Caudate nucleus (tissue), 63 donors: ENCODE measurements at places on chromosomes 6 and 20.

DNA sequence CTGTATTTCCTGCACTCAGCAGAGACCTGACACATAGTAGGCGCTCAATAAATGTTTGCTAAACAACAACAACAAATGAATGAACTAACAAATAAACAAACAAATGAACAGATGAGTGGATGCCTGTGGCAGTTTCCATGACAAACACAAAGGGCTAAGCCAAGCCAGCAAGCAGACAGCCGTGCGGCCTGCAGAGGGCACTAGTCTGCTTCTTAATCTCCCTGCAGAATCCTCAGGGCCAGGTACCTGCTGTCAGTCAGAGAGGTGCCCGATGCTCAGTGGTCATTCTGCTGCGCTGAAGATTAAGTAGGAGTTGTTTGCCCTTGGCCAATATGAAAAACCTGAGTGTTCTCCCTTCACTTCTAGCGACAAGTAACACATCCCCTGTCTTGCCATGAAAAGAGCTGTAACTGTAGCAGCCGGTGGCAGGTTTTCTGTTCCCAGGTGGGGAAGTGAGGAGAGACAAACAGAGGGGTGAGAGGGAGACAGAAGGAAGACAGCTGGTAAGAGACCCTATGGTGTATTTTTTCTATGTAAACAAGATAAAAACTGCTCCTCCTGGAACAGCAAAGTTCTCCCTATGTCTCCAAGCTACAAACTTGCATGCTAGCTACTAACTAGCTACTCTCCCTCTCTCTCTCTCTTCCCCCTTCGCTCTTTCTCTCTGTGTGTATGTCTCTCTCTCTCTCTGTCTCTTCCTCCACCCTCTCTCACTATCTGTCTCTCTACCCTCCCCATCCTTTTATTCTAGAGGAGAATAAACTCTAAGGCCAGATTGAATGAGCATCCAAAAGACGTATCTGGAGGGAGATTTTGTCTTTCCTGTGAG is at the start of gene MC3R:
Gene MC3R (plus strand): TSS at position 779 of the 829 bp plus-strand sequence. CDS start 112 bp downstream, outside the sequence.
- DNase-seq, result peak; percentile 23

GRCh38 chr6:96651816-96652215 is 88.9 kb downstream of the FHL5 start:
- DNase-seq, result no peak

- no peak for DNase-seq
Measured at GRCh38 chr6:28211840-28212509, 13.1 kb upstream of the ZSCAN9 start.

DNA sequence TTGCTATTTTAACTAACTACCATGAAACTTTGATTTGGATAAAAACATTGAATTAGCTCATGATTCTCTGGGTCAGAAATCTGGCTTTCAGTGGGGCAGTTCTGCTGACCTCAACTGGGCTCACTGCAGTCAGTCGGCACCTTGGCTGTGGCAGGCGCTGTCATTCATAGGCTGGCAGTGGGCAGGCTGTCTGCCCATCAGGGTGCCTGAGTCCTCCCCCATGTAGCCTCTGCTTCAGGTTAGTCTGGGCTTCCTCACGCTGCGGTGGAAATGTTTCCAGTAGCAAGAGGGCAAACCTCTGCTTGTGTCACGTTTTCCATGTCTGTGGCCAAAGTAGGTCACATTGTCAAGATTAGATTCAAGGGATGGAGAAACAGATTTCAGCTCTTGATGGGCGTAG is 251.0 kb upstream of the TCF21 start:
- DNase-seq, result no peak

- no peak for DNase-seq
Measured at GRCh38 chr20:10728873-10729670, 55.3 kb upstream of the JAG1 start.

- no peak for DNase-seq
Measured at GRCh38 chr20:33671573-33672288, 2.5 kb downstream of the NECAB3 start.

DNA sequence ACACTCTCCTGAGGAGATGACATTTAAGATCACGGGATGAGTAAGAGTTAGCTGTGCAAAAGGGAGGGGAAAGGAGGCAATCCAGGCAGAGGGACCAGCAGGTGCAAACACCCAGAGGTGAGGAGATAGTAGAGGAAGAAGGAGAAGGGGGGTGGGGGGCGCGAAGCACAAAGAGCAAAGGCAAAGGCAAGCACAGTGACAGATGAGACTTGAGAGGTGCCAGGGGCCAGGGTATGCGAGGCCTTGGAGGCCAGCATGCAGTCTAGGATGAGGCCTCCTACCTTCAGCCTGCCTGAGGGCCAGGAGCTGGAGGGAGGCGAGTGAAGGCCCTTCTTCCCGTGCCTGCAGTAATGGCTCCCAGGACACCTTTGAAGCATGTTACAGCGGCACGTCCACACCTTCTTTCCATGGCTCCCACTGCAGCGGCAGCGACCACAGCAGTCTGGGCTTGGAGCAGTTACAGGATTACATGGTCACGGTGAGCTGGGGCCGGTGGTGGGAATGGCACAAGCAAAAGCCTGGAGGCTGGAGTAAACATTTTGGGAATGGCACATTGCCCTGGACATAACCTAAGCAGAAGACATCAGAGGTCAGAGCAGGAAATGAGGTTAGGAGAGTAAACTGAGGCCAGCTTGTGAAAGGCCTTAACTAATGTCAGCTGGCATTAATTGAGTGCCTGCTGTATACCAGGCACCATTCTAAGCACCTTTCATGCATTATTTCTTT is 18.6 kb downstream of the CCM2L start:
- no peak for DNase-seq

GRCh38 chr6:109174916-109175315 is 79.6 kb downstream of the CEP57L1 start:
- no peak for DNase-seq

DNA sequence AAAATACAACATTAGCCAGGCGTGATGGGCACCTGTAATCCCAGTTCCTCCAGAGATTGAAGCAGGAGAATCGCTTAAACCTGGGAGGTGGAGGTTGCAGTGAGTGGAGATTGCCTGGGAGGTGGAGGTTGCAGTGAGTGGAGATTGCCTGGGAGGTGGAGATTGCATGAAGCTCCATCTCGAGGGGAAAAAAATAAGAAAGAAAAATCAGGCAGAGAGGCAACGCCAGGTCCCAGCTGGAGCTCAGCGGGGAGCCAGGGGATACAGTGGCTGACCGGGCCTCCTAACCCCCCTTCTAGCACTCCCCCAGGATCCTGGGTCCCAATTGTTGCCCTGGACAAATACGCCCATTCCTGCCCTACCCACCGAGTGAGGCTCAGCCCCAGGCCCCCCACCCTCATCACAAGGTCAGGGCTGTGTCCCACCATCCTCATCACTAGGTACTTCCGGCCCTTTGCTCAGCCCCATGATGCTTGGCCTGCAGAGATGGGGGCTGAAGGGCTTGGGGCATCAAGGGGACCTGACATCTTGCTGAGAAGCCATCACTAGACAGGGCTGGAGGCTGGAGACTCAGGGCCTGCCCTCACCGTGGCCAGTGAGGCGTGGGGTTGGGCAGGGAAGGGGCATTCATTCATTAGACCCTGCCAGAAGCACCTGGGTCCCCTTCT is 1.9 kb downstream of the OGFR start:
- DNase-seq, result no peak

DNA sequence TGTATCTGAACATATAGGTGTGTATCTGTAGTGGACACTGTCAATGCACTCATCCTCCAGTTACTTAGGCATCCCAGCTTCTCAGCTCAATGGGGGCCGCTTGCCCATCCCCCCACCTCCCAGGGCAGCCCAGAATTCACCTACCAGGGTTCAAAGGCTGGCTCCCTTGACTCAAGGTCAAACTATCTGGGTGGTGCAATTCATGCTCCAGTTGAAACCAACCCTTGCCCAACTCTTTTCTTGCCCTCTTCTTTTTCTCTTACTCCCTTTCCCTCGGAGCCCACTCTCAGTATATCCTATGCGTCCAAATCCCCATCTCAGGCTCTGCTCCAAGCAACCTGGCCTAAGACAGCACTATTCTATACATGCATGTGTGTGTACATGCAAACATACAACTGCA is 127.4 kb downstream of the BCAS1 start:
- no peak for DNase-seq

- DNase-seq, result no peak
Measured at GRCh38 chr6:154432533-154433476, 76.2 kb upstream of the IPCEF1 start.

- DNase-seq, result no peak
Measured at GRCh38 chr6:116265041-116265829, 11.4 kb upstream of the TSPYL4 start.

GRCh38 chr6:31765559-31765909 is 3.1 kb downstream of the SAPCD1 start:
- DNase-seq, result no peak

- no peak for DNase-seq
Measured at GRCh38 chr6:36743032-36743431, 45.4 kb downstream of the RAB44 start.

DNA sequence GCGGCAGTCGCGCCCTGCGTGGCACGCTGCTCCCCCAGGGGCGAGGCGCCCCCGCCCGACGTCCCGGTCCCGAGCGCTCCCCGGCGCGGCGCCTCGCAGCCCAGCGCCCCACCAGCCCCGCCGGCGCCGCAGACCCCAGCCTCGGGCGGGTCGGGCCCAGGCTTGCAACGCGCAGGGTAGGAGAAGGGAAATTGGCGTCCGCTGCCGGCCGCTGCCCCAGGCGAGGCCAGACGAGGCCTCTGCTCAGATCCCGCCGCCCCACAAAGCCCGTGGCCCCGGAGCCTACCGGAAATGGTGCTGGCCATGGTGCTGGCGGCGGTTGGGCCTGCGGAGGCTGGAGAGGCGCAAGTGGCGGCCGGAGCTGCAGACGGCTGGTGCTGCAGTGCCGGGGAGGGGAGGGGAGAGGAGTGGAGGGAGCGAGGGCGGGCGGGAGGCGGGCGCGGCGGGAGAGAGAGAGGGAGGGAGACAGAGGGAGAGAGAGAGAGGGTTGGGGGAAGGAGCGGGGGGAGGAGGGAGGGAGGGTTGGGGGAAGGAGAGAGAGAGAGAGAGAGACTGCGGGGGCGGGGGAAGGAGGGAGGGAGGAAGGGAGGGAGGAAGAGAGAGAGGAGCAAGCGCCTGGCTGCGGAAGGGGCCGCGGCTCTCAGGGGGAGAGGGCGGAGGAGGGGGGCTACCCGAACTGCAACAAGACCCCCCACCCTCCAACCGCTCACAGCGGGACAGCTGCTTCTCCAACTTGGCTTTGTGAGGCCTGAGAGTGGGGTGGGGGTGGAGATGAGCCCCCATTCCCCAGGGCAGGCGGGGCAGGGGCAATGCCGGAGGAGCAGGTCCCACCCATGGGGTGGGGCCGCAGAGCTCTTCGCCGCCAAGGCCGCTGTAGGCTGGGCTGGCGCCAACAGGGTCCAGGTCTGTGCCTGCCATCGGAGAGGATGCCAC is at the start of gene STMN3:
Gene STMN3 (minus strand): TSS at position 384 of the 933 bp plus-strand sequence. CDS start 79 bp downstream, at position 305.
- peak; percentile 70 for DNase-seq

DNA sequence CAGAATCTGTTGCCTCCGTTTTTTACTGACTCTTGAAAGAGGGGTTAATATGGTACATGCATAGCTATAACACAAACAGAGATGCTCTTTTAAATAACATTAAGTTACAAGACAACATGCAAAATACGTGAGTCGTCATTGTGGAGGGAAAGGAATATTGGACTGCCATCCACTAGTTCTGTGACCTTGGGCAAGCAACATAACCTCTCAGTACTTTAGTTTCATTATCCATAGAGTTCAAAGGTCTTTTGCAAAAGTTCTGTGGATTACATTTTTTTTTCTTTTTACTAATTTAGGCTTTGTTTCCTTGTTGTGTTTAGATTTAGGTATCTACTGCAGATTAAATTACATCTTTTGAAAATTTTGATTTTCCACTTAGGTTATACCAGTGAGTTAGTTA is 70.5 kb downstream of the MACROD2 start:
- DNase-seq, result no peak

GRCh38 chr20:49691818-49692568 is 21.7 kb downstream of the B4GALT5 start:
- DNase-seq, result no peak

- peak; percentile 76 for DNase-seq
Measured at GRCh38 chr6:156776840-156777576, at the start of gene ARID1B. Gene ARID1B, plus strand, starts transcription at chr6:156777378. Its CDS starts 303 bp downstream, at chr6:156777681.

DNA sequence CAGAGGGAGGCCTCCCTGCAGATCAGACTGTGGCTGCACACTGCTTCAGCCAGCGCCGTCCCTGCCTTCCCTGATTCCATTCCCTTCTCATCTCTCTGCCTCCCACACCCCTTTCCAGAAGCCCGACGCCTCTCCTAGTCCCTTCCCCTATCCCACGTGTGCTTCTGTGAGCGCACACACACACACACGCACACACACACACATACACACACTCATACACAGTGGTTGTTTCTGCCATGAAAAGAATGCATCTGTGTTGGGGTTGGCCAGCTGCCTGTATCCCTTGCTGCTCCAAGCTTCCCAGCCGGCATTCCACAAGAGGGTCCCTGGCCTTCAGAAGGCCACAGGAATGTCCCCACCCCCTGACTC is 51.7 kb downstream of the MOCS1 start:
- DNase-seq, result no peak

- DNase-seq, result no peak
Measured at GRCh38 chr6:45681860-45682511, 304.3 kb upstream of the SUPT3H start.

DNA sequence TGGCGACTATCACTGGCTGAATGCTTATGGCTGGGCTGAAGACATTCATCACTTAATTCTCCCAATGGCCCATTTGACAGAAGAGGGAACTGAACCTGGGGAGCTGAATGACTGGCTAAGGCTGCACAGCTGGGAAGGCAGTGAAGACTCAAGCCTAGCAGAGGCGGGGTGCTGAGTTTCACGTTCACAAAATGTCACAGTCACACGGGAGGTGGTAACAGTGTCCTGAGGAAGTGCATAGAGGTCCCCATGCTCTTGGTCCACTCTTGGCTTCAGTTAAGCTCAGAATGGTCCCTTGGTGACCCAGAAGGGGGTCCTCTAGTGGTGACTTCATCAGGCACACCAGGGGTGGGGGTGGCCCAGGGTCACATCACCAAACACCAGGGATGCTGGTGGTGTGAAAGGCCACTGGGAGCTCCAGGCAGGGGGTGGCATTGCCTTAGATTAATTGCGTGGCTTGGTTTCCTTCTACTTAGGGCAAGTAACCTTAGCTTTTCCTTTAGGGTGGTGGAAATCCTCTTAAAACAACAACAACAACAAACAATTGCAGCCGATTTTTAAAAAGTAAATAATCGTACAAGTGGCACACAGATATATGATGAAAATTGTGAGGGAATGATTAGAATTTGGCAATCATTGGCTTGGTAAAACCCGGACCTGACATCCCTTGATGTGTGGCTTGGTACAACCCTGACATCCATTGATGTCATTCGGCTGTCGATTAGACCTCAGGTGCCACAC is 45.0 kb downstream of the SULF2 start:
- no peak for DNase-seq

GRCh38 chr6:154164397-154164796 is 125.4 kb downstream of the OPRM1 start:
- no peak for DNase-seq

DNA sequence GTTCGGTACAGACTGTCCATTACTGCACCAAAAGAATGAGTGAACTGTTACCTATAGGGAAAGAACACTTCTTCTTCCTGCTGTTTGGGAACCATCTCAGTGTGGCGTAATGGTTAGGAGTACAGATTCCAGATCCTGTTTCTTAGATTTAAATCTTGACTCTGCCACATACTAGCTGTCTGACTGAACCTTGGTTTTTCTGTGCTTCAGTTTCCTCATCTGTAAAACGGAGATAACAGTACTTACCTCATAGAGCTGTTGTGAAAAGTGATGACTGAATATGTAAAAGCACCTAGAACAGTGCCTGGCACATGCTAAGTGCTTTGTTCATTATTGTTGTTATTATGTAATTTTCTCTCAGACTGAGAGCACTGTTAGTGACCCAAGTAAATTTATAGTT is 39.8 kb downstream of the STX11 start:
- no peak for DNase-seq

- DNase-seq, result no peak
Measured at GRCh38 chr6:139336488-139336887, 38.0 kb downstream of the CITED2 start.

GRCh38 chr20:52172392-52173047 is 19.1 kb downstream of the ZFP64 start:
- peak; percentile 28 for DNase-seq
